K562 (cell line): ENCODE measurements at places on chromosomes 1 and 21.

- no peak for DNase-seq
Measured at GRCh38 chr1:181488866-181489265, 5.5 kb downstream of the CACNA1E start.

DNA sequence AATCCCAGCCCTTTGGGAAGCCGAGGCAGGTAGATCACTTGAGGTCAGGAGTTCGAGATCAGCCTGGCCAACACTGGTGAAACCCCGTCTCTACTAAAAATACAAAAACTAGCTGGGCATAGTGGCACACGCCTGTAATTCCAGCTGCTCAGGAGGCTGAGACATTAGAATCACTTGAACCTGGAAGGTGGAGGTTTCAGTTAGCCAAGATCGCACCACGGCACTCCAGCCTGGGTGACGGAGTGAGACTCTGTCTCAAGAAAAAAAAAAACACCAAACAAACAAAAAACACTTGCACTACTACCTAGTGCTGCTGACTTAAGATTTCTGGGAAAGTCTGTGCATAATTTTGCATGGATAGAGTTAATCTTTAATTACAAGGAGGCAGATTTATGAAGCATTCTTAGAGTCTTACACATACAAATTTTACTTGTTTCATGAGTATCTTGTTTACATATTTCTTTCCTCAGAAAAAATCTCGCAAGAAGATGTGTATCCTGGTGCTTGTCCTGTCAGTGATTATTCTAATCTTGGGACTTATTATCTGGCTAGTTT lies 8.7 kb upstream of the PPP1R8 start:
- no peak for DNase-seq

- no peak for DNase-seq
Measured at GRCh38 chr1:204870160-204870912, at the start of gene NFASC. Gene NFASC (plus strand): TSS chr1:204870862. CDS start chr1:204944316, 73,454 bp downstream.

GRCh38 chr1:168324745-168325425 lies 44.2 kb downstream of the TBX19 start:
- no peak for DNase-seq

DNA sequence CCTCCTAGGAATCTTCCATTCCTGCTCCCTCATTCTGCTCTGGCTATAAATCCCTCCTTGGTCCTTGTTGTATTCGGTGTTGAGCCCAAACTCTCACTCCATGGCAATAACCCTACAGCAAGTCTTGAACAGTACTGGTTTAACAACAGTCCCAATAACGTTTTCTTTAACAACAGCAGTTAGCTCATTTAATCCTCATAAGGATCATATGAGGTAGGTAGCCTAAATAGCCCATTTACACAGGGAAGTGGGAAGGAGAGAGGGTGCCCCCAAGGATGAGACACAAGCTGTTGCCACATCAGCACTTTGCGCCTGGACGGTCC lies 444 bp upstream of the AGTRAP start:
- DNase-seq, result no peak

GRCh38 chr1:59105548-59106507 lies 191.1 kb upstream of the FGGY start:
- DNase-seq, result no peak

- DNase-seq, result no peak
Measured at GRCh38 chr21:25571726-25572121, 35.6 kb downstream of the MRPL39 start.
